ENCODE measurements at places on chromosomes 13 and 19.

DNA sequence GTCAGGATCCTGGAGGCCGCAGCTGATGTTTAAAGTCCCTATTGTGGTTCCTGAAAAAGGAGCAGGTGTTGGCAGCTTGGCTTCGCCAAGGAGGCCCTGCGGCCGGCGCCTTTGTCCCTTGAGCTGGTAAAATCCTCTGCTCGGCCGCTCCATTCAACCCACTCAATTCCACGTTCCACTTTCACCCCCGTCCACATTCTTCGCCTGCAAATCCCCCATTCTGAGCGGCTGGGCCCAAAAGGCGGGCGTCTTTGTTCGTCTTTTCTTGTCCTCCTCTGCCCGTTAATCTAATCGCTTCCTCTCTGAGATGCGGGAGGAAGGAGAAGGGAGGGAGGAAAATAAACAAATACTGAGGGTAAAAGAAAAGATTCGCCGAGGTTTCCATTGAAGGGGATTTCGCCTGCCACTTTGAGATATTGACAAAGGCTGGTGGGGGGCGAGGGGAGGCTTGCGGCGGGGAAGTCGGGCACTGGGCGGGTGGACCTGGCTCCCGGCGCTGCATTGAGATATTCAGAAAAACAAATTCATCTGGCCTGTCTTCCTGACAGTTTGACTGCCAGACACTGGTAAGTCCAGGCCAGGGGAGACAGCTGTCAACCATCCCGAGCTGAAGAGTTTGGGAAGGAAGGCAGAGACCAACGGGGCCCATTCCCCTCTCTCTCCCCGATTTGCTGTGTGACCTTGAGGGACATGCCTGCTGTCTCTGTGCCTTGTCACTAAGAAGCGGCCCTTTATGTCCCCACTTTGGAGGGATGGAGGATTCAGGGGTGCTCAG lies 37.6 kb downstream of the ZNRF4 start:
- DNase-seq: no peak

DNA sequence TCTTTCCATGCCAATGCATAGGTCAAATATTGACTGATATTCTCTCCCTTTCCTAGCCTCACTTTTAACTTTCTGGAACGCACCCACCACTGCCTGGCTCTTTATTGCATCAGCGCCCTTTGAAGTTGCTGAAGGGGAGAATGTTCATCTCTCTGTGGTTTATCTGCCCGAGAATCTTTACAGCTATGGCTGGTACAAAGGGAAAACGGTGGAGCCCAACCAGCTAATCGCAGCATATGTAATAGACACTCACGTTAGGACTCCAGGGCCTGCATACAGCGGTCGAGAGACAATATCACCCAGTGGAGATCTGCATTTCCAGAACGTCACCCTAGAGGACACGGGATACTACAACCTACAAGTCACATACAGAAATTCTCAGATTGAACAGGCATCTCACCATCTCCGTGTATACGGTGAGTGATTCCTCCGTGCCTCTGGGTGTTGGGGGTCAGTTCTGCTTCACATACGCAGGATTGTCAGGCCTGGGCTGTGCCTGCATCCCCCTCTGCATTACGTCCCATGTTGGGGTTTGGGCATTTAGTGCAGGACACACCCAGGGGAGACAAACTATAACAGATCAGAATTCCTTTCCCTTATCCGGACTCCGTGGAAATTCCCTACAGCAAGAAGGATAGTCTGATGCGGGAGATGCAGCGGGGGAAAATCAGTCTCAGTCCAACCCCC lies 1.3 kb downstream of the CEACAM21 start:
- DNase-seq: no peak

- DNase-seq: peak; percentile 65
These were observed 32.5 kb downstream of the CAPN12 start for GRCh38 chr19:38711726-38712153.

DNA sequence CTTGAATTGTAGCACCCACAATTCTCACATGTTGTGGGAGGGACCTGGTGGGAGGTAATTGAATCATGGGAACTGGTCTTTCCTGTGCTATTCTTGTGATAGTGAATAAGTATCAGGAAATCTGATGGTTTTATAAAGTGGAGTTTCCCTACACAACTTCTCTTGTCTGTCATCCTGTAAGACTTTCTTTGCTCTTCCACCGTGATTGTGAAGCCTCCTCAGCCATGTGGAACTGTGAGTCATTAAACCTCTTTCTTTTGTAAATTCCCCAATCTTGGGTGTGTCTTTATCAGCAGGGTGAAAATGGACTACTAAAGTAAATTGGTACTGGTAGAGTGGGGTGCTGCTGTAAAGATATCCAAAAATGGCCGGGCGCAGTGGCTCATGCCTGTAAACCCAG lies 215.6 kb downstream of the LIG4 start:
- no peak for DNase-seq

- no peak for DNase-seq
These were observed 1.5 kb downstream of the ILF3 start for GRCh38 chr19:10655457-10656312.

GRCh38 chr13:26247011-26247410 lies 6.9 kb upstream of the CDK8 start:
- no peak for DNase-seq

- no peak for DNase-seq
These were observed 8.9 kb downstream of the FPR1 start for GRCh38 chr19:51742789-51743188.

- peak; percentile 55 for DNase-seq
These were observed 4.6 kb upstream of the EPN1 start for GRCh38 chr19:55670280-55671053.

- no peak for DNase-seq
These were observed 14.6 kb downstream of the CCDC122 start for GRCh38 chr13:43864921-43865320.

DNA sequence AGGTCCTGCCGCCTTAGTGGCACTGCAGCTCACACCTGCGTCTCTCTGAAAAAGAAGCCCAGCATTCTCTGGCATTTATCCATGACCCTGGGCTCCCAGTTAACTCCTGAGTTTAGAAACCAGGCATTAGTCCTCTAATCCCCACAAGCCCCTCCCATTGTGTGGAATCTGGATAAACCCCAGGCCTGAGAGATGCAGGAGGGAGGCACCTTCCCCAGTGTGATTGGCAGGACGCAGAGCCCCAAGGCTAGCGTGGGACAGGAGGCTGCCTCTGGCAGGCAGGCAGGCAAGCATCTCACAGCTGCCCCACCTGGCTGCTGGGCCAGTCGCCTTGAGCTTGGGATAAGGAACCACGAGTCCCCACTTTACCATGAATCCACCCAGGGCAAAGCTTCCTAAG lies 11.0 kb upstream of the SERPINE3 start:
- DNase-seq: no peak

DNA sequence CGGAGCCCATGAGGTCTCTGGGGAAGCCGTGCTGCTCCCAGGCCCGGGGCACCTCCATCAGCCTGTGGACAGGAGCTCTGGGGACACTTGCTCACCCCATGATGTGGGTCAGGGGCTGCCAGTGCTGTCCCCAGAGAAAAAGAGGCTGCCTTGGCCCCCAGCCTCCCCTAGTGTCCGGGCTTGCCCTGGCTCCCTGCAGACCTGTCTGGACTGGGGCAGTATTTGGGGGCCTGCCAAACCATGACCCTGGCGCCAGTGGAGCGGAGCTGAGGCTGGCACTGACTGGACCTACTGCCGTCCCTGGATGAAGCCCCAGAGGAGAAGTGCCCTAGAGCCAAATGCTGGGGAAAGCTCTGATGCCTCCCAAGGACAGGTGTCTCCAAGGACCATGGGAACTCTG lies 30.4 kb downstream of the ELAVL1 start:
- DNase-seq: no peak

- no peak for DNase-seq
These were observed 20.1 kb upstream of the NANOS2 start for GRCh38 chr19:45934551-45935230.

DNA sequence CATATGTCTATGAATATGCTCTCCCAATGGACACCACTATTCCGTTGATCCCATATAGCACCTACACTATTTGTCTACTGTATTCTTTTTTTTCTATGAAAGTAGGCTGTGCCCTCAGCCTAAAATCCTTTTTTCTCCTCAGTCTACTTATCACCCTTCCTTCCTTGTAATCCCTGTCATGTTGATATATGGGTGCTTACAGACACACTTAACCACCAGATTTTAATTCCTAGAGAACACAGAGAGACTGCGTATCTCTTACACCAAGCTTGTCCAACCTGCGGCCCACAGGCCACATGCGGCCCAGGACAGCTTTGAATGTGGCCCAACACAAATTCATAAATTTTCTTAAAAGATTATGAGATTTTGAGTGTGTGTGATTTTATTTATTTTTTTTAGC lies 101.1 kb downstream of the ZAR1L start:
- DNase-seq: no peak

- DNase-seq: no peak
These were observed 201.7 kb downstream of the NUFIP1 start for GRCh38 chr13:44787617-44788016.

DNA sequence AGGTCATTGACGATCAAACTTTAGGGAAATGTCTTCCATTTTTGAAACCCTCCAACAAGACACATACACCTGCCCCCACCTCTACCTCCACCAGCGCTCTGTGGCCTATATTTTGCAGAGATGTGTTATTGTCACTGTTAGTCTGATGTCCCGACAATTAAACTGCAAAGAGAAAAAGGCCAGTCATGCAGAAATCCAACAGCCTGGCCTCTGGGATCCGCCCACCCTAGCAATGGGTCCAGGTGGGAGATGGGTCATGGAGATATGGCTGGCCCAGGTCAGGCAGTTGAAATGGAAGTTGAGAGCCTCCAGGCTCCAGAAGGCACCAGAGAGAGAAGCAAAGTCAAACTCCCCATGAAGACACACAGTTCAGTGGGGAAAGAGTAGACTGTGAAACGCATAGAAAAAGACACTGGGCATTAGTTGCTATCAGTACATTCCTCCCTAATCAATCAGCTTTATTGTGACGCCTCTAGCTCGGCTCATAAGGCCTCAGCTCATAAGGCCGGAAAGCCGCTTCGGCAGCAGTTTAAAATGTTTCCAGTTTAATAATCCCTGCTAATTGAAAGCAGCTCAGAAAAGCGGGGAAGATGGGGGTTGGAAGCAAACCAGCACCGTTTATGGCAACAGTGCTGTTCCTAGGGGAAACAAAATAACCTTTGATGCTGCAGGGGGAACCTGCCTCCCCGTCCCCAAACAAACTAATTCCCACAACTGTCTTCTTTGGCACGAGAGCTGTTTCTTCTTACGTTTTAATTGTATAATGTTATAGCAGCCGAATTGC lies 239.7 kb upstream of the ZNF507 start:
- DNase-seq: no peak

Data from NCI-H2107 (cell line).